ENCODE measurements at places on chromosomes 4 and X.

DNA sequence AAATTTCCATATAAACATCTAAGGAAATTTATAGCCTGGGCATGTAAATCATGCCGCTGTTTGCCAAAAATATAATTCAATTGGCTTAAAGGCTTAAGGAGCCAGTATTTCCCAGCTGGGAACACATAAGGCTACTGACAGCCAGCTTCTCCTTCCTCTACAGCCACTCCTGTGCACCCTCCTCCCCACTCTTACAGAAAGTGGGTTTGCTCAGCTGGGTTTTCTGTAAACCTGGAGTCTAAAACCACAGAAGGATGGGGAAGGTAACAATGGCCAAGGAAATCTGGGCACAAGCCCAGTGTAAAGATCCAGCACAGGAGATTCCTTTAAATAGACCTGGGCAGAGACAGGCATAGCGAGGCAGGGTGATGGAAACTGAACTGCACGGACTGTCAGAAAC, 18.5 kb downstream of the ACSL1 start:
- no peak for DNase-seq

DNA sequence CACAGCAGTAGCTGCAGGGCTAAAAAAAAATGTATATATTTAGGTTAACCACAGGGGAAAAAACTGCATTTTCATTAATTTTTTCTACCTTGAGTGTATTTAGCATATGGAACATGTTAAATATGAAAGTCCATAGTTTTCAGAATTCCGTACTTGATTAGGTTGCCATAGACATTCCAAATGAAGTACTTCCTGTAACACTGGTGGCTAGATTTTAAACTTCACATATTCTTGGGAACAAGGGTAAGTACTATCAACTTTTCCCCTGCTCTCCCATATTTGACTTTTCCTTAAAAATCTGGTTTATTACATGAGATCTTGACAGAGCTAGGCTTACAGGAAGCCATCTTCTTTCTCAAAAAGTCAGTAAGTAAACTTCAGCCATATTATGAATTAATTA, 9.8 kb downstream of the SLC7A11 start:
- DNase-seq: no peak

GRCh38 chrX:150155436-150156035, 207.6 kb upstream of the MAMLD1 start:
- DNase-seq: no peak

DNA sequence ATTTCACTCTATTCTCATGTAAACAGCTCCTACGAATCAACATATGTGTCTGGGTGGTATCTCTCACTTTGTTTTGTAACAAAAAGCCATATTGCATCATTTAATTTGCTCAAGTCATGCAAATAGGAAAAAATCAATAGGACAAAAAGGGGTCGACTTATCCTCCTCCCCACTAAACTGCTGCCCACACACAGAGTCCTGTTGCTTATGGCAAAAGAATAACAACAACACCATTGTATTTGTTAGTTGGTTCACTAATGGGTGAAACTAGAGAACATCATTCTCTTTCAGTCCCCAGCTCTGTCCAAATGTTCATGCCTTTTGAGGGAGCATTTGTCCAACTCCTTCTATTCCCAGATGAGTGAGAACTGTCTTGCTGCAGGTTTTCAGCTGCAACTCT, 2.1 kb downstream of the HHIP start:
- no peak for DNase-seq

- no peak for DNase-seq
Measured at GRCh38 chrX:1444561-1445500, 7.9 kb downstream of the ASMTL start.

- no peak for DNase-seq
Measured at GRCh38 chr4:177640864-177641263, 198.6 kb upstream of the AGA start.

DNA sequence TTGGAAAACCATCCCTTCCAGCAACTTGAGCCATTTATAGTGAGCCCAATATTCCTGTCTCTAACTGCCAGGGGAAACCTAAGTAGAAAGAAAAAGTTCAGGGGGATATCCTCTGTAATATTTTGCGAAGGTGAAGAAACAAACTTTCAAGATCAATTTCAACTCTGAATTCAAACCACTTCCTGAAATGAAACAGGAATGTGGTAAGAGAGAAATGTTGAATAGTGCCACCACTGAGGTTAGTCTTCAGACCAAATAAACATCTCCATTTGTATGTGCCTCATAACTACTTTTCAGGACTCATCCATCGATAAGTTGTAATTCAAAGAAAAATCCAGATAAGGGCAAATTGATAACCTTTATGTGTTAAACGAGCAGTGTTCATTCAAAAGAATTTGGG, 128.7 kb downstream of the GABRB1 start:
- DNase-seq: no peak

DNA sequence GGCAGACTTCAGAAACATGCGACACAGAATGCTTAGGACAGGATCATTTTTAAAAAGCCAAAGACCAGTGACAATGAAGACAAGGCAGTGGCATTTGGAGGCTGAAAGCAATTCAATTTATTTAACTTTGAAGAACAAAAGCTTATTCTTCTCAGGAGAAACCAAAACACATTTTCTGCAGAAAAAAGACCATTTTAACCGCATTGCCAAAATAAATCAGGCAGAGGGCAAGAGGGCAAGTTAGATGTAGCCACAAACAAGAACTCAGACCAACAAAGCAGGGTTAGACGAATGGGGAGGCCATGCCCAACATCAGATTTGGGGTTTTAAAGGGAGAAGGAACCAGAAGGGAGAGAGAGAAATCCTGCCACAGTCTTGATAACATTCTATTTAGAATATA, 58.9 kb downstream of the RELL1 start:
- no peak for DNase-seq

DNA sequence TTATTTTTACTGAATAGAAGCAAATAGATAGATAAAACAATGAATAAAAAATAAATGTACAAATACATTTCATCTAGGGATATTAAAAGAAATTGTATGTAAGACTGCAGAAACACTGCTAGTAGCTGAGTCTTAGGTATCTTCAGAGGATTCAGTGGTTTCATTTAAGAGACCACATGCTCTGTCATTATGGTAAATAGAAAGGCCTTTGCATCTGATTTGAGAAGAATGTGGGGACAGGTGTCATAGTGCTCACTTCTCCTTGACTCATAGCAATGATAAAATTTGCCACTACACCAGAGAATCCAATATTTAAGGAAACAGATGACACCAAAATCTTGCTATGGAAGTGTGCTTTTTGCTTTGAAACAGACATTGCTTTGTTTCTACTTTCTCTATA, 59.8 kb upstream of the PPP1R2C start:
- no peak for DNase-seq

- DNase-seq: no peak
Measured at GRCh38 chr4:94516999-94517398, 65.3 kb downstream of the PDLIM5 start.

GRCh38 chrX:140297273-140297672, 207.6 kb downstream of the SOX3 start:
- DNase-seq: no peak

GRCh38 chr4:47031011-47031678, at the start of gene GABRB1:
TSS of gene GABRB1 (plus strand) at chr4:47031567.
- DNase-seq: peak; percentile 62

- DNase-seq: no peak
Measured at GRCh38 chrX:141220342-141221008, 21.8 kb downstream of the SPANXC start.

DNA sequence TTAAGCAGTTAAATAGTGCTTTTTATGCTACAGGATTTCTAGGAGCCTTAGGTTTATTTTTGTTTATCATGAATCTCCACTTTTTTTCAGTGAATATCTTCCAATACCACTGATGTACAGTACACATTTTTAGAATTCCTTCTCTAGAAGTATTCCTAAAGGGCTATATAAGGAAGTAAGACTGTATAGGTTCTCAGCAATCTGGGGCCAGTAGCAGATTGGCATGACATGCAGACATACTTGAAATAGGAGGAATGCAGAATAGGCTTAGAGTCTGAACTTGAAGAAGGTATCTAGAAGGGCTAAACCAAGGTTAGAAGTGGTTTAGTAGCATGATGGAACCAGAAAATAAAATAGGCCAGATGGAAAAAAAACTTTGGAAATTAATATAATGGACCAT, 29.8 kb downstream of the HEPH start:
- no peak for DNase-seq

- DNase-seq: no peak
Measured at GRCh38 chr4:78767350-78767749, 8.8 kb upstream of the BMP2K start.

- DNase-seq: peak; percentile 60
Measured at GRCh38 chr4:3519468-3520264, 12.6 kb downstream of the LRPAP1 start.

DNA sequence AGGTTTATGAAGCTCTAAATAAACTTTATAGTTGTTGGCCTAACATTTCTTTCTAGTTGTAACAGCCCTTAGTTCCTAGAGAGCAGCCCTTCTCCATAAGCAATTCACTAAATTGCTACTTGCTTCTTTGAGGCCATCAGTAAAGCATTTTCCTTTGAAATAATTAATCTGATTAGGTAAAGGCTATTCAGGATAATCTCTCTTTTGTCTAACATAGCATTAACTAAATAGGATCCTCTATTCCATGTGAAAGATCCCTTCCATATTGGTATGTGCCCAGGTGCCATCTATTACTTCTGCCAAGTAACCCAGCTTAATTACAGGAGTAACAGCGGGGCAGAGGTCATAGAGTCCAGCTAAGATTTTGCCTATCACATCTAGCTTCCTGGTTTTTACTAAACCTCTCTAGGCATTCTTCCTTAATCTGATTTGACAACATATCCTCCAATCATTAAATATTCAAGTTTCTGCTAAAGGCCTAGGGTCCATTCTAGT, 1408.0 kb downstream of the PCDH18 start:
- no peak for DNase-seq

DNA sequence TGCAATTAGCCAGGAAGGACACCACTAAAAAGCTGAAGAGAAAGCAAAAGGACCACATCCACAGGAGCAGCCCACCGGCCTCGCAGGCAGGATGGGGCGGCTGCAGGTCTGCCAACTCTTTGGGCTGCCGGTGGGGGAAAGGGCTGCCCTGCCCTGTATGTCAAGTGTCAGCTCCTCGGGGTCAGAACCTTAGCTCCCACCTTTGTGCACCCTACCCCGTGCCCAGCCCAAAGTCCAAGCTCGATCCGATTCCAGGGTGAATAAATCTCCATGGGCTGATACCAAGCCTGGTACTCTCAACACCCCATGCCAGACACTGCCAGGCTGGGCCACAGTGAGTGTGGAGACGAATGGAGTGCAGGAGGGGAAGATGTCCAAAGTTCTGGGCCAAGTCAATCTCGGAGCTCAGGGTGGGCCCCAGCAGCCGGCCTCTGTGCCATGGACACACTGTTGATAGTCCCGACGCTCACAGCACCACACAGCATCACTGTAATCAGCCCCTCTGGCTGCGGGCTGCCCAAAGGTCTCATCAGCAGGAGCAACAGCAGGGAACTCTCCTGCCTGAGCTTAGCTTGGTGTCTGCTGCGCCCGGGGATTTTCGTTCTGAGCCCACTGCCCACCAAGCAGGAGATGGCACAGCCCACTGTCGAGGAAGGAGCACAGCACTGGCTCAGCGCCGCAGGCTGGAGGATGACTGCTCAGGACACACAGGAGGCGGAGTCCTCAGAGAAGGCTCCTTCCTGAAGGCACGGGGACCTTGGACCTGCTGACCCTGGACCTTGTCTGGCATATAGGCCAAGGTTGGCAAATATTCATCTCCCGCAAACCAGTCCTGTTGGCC, 84.4 kb downstream of the JAKMIP1 start:
- DNase-seq: no peak

DNA sequence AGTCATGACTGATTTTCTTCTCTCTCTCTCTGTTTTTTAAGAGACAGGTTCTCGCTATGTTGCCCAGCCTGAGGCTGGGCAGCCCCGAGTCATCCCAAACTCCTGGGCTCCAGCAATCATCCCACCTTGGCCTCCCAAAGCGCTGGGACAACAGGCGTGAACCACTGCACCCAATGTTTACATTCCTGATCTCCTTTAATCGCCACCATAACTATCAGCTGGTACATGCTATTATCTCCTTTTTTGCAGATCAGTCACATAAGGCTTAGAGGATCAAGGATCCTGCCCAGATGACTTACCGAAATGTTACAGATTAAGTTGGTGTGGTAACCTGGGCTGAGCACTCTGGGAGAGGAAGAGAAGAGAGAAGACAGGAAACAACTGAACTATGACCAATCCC, 1.5 kb upstream of the USP46 start:
- DNase-seq: no peak

- DNase-seq: no peak
Measured at GRCh38 chr4:119930546-119930945, 136.1 kb downstream of the MAD2L1 start.

DNA sequence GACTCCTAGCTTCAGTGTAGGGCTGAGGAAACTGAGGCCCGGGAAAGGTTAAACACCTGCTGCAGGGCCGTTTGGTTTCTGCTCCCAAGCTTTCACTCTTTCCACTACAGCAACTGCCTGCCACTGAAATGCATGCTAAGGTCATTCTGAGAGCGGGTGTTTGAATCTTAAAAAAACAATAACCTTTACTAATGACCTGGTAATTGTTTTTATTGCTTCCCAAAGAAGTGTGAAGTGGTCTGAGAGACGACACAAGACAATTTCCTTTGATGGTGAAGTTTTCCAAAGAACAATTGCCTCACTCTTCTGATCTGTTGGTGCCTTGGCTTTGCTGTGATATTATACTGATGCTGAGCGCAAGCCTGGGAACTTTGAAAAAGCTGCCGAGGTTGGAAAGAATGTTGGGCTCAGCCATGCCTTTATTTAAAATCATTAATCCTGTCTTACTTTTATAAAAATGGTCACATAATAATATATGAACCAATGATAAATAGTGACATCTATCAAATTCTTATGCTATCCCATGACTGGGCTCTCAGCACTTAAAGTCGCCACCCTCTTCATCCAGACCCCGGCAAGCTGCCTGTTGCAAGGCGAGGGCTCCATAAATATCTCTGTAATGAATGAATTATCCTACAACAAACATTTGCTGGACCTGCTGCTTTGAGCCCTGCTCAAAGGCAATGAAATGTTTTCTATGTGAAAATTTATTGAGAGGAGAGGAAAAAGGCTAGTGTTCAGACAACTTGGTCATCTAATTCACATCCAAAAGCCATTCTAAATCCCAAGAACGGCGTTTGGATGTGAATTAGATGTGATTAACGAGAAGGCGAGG, 67.8 kb upstream of the SOD3 start:
- DNase-seq: no peak

GRCh38 chrX:37314531-37314930, 34.6 kb upstream of the PRRG1 start:
- no peak for DNase-seq

DNA sequence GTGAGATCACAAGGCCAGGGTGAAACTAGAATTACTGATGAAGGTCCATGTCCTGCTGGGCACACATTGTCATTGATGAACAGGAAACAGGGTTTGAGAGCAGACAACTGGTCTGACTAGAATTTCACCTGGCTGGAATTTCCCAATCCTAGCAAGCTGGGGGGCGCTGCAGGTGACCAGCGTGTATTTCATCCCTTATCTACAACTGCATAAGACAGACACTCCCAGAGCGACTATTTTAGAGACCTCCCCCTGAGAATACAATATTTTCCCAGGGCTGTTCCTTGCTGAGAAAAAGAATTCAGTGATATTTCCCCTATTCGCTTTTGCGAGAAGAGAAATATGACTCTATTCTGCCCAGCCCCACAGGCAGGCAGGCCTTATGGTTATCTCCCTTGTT, 432.6 kb upstream of the GALNT7 start:
- DNase-seq: no peak

- DNase-seq: no peak
Measured at GRCh38 chrX:149398027-149398426, 107.1 kb downstream of the IDS start.
